ENCODE measurements at places on chromosomes 2 and 18.

- DNase-seq, result no peak
Observed at GRCh38 chr2:240214790-240215675, 74.6 kb upstream of the OTOS start.

DNA sequence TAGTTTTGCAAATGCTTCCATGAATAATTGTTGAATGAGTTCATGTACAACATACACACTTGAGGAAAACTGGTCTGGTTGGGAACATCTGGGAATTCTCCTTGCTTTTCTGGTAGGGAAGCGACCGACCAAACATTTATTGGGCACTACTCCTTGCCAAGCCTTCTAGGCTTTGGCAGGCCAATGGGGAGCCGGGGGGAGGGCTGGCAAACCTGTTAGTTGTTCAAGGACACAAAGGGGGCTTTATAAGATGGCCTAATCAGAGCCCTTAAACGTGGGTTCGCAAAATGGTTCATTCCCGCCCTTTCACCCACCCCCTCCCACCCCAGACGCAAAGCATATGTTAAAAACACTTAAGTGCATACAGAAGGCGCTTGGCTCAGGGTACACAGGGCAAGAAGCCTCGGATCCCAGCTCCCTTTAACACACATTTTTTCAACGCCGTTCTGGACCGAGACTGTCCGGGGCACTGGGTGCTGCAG lies 844 bp upstream of the VSNL1 start:
- DNase-seq, result peak; percentile 74

GRCh38 chr2:109083771-109084170 lies 45.2 kb upstream of the SH3RF3 start:
- no peak for DNase-seq

DNA sequence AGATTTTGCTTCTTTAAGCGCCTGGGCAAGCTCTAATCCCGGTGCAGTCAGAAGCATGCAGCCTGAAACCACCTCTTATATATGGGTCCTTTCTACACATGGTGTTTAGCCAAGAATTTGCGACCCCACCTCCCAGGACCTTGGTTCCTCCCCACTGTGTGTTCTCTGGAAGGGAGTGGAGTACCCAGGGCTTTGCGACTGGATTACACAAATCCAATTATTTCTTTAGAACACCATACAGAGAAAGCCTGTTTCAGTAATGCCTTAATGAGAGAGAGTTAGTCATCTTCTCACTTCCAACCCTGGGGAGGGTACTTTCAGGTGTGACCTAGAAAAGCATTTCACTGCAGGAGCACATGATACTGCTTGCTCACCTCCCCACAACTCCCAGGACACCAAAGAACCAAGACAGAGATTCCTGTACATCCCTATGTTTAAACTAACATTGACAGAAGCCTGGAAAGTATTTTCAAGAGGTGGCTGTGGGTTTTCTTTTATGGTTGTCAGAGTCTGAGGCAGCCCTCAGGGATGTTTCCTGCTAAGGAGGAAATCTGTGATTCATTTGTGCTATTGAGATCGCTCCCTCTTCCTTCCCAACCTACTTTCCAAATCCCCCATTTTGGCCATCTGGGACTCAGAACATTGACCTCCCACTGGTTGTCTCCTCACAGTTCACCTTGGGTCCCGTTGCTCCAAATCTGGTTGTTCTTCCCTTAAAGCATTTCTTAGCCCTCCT lies at the start of gene CAPN14:
Gene CAPN14, minus strand, starts transcription at position 51 of the 736 bp plus-strand sequence. CDS start 12,068 bp downstream, outside the sequence.
- DNase-seq, result no peak

DNA sequence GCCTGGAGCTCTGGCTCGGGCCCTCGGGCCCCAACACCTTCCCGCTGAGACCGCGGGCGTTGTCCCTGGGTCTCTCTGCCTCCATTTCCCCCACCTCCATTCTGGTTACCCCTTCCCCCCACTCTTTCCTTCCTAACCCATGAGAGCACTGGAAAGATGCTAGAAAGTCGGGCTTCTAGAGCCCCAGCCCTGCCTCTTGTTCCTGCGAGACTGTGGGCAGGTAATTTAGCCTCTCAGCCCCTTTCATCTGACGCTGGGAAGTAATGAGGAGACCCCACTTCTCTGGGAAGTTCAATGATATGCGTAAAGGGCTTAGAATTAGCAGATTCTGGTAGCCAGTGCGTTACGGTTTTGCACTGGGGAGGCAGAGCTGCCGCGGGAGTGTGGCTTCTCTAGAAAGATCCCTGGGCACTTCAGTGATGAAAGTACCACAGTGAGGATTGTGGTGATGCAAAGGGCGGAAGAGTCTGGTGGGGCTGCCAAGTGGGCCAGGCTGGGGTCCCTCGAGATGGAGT lies 16.2 kb upstream of the ECEL1 start:
- no peak for DNase-seq

DNA sequence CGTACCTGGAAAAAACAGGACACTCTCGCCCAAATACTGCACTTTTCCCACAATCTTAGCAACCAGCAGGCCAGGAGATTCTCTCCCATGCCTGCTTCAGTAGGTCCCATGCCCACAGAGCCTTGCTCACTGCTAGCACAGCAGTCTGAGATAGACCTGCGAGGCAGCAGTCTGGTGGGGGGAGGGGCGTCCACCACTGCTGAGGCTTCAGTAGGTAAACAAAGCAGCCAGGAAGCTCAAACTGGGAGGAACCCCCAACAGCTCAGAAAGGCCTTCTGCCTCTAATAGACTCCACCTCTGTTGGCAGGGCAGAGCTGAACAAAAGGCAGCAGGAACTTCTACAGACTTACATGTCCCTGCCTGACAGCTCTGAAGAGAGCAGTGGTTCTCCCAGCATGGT lies 1202.8 kb upstream of the ACVR2A start:
- no peak for DNase-seq

- DNase-seq, result no peak
Observed at GRCh38 chr2:221517696-221518151, 54.4 kb downstream of the EPHA4 start.

DNA sequence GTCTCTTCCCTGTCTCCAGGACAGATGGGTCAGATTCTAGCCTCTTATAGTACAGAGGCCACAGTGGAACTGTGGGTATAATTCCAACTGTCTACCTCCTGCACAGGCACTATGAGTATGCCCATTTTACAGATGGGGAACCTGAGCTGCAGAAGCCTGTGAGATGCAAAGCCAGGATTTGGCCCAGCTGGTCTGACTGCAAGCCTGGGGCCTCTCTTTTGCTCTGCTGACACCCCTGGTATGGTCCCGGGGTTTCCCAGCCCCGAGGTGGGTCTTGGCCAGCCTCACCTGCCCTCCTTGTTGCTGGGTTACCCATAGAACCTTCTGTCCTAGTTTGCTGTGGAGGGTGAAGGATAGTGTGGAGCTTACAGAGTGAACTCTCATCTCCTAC lies 9.8 kb downstream of the HS6ST1 start:
- no peak for DNase-seq

- DNase-seq, result no peak
Observed at GRCh38 chr18:10029711-10030110, 115.9 kb downstream of the VAPA start.

DNA sequence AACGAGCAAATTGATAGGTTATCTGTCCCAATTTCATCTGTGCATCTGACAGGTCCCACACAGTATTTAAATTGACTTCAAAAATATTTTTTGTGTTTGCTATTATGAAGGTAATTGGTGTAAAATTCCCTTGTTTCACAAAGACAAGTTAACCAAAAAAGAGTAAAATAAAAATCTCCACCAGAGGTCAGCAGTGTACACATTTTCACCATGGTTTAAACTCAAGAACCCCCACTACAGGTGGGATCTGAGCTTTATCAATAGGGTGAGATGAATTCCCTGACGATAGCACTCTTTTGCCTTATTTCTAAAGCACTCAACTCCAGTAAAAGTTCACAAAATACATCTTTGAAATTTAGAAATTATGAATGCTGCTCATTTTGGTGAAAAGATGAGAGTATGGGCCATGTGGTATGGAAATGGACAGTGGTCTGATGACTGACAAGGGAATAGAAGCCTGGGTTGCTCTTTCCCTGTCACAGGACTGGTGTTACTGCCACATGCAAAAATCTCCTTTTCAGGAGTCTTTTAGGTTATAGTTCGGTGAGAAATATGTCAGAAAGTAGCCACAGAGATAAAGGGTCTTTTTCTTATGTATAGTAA lies 68.0 kb downstream of the SERPINB8 start:
- no peak for DNase-seq

- DNase-seq, result no peak
Observed at GRCh38 chr2:25169073-25169470, 692 bp upstream of the POMC start.

GRCh38 chr18:41370740-41371139 lies 584.3 kb upstream of the PIK3C3 start:
- no peak for DNase-seq

- DNase-seq, result peak; percentile 33
Observed at GRCh38 chr2:79887747-79888374, 375.0 kb downstream of the CTNNA2 start.

GRCh38 chr2:60746318-60746717 lies 9.8 kb upstream of the PAPOLG start:
- DNase-seq, result no peak

- DNase-seq, result peak; percentile 57
Observed at GRCh38 chr2:43637030-43637803, at the start of gene PLEKHH2. PLEKHH2 (plus strand) TSS chr2:43637260; CDS start chr2:43644674, 7,414 bp downstream.

DNA sequence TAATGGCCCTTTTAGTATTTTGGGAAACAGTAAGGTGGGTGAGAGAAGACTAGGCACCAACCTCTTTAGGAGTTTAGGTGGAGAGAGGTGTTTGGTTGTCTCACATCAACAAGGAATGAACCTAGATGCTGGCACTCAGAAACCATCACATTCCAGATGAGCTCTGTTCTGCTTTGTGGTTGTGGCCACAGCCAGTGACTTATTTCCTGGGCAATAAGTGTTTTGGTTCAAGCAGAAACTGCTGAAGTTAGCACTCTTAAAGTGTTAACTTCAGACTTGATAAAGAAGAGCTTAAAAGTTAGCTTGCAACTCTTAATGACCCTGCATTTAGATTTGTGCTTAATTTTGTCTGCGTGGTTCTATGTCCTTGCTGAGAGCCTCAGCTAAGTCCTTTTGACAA lies 929.2 kb downstream of the SLC4A3 start:
- no peak for DNase-seq

DNA sequence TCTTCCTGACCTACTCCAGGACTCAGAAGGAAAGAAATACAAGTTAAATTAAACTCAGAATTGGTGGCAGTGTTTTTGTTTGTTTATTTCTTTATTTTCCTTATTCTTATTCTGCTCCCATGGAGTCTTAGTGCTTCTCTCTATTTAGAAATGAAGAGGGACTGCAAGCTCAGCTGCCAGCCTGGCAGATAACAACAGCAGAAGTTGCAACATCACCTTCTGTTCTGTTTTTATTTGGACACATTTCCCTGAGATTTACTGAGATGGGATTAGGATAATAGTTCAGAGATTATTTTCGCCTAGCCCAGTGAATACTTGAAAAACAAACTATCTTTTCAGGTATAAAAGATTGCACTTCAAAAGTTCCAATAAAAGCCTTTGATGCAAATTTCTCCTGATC lies 70.4 kb upstream of the DTNA start:
- no peak for DNase-seq

GRCh38 chr2:238063414-238064189 lies 2.8 kb downstream of the SCLY start:
- no peak for DNase-seq

- no peak for DNase-seq
Observed at GRCh38 chr2:69936906-69937305, 22.0 kb downstream of the MXD1 start.

- no peak for DNase-seq
Observed at GRCh38 chr18:35311496-35311895, 21.5 kb upstream of the ZSCAN30 start.

- no peak for DNase-seq
Observed at GRCh38 chr18:54267701-54268100, 1.6 kb upstream of the POLI start.

GRCh38 chr2:134319596-134320254 lies 65.9 kb downstream of the MGAT5 start:
- DNase-seq, result no peak

DNA sequence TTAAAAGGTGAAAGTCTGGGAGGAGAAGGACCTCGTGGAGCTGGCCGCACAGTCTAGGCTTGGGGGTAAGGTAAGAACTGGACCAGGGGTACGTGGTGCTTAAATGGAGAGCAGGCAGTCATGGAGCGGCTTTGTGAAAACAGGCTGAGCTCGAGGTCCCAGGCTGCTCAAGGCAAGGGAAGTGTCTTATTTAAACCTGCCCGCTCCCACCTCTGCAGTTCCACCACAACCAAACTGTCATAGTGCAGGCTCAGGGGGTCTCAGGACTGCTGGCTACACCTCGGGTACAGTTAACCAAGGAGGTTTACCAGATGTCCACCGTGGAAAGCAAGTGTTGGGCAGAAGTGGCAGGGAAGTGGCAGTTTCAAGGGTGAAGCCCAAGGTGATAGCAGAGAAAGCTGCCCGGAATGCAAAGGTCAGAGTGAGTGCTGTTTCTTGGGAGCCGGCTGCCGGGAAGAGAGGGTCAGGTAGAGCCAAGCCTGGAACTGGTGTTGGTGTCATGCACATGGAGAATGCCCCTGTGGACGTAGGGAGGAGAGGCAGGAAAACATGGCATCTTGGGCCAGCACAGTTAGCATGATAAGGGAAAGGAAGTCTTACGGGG lies 203.3 kb downstream of the GBX2 start:
- DNase-seq, result no peak

DNA sequence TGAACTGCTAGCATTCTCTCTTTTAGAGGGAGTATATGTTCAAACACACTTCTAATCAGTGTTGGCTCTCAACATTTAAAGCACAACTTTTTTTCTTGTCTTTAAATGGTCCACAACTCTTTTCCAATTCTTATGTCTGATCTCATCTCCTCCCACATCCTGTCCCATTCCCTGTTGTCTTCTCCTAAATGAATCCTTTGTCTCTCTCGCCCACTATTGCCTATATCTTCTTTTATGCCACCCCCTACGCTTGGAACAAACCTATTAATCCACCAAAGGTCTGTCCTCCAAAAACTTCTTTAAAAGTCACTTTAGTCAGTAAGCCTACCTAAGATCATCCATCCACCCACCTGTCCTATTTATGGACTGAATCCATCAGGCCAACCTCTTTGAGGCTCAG lies 235.5 kb upstream of the SMAD7 start:
- DNase-seq, result no peak

GRCh38 chr18:80035997-80036396 lies 1.8 kb downstream of the RBFA start:
- no peak for DNase-seq

GRCh38 chr2:210620456-210620855 lies 64.1 kb downstream of the CPS1 start:
- no peak for DNase-seq

GRCh38 chr2:229426464-229426863 lies 155.4 kb upstream of the PID1 start:
- no peak for DNase-seq

DNA sequence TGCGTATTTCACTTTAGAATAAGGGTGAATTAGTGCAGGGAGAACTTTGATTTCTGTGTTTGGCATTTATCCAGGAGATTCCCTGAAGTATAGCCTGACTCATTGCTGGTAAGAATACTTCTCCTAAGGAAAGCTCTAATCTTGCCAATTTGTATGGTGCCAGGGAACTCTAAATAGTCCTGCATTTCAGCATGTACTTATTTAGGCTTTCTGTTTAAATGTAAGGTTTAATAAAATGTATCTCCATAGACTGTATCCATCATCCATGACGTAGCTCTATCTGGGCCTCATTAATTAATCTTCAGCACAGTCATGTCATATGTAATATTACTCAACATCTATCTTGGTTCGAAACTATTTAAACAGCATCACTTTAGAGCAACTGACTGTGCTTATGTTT lies 127.7 kb downstream of the DOK6 start:
- no peak for DNase-seq

Data from C1 segment of cervical spinal cord (tissue), 14 donors.